Activated CD8-positive, alpha-beta memory T cell treated with anti-CD3 and anti-CD28 coated beads, Interleukin-2, amount 50 U/mL, for 48 hours (primary cell): ENCODE measurements at places on chromosomes 7 and 10.

DNA sequence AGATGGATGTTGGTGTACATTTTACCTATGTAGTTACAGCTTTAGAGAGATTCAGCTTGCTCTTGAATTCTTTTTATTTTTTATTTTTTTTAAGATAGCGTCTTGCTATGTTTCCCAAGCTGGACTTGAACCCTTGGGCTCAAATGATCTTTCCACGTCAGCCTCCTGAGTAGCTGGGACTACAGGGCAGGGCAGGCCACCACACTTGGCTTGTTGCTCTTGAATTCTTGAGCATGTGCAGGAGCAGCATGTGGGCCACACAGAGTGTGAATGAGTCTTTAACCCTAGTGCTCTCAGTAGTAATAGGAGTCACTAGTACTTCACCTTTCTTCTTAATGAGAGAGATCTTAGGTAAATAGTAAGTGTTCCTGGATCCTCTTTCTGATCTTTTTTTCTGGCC is 26.7 kb upstream of the CYCS start:
- DNase-seq: no peak

- DNase-seq: no peak
These were observed 62.0 kb downstream of the CUBN start for GRCh38 chr10:17067376-17068264.

DNA sequence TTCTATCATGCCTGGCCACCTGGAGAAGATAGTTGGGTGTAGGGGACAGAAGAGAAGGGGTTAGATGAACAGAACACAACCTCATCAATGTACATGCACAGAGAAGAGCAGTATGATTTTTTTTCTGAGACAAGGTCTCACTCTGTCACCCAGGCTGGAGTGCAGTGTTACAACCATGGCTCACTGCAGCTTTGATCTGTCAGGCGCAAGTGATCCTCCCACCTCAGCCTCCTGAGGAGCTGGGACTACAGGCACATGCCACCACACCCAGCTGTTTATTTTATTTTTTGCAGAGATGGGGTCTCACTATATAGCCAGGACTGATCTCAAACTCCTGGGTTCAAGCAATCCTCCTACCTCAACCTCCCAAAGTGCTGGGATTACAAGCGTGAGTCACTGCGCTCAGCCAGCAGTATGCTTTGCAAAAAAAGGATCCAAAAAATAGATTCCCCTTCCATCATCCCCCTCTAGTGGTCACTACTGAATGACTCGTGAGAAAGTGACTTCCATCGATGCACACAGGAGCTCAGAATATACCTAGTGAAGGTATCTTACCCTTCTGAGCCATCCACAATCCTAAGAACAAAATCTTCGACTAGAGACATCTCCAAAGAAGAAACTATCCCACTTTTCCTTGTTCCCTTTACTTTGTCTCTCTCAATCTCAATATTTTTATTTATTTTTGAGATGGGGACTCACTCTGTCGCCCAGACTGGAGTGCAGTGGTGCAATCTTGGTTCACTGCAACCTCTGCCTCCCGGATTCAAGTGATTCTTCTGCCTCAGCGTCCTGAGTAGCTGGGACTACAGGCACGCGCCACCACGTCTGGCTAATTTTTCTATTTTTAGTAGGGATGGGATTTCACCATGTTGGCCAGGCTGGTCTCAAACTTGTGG is 21.0 kb downstream of the ZCWPW1 start:
- no peak for DNase-seq

DNA sequence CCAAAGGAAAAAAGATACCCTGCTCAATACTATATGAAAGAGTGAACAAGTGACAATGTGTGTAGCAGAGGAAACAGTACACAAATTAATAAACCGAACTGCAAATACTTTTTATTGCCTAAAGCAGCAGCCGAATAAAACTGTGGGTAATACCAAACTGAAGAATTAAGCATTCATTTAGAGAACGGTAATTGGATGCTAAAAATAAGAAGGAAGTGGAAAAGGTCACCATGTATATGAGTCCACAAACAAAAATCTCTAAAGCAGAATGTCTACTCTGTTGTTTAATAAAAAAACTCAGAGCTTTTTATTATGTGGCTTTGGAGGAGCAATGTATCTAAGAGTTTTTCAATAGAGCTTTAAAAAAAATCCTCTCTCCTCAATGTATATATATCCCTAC is 87.9 kb downstream of the ETV1 start:
- no peak for DNase-seq

- no peak for DNase-seq
These were observed 154.8 kb downstream of the GRK5 start for GRCh38 chr10:119362122-119362521.

DNA sequence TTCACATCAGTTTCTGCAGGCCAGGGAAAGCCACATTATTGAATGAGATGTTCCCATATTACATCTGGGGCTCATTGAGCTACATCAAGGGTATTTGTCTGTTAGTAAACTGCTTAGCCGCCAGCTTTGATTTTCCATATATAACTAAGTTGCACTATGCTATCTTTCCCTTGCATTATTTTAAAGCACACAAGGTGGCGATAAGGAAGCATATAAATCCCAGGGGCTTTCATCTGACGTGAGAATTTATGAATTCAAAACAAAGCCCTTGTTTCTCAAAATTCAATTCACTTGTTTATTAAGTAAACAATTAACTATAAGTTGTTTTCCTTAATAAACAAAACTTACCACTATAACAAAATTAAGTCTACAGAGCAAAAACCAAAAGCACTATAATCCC is 334.1 kb upstream of the TPK1 start:
- DNase-seq: no peak

DNA sequence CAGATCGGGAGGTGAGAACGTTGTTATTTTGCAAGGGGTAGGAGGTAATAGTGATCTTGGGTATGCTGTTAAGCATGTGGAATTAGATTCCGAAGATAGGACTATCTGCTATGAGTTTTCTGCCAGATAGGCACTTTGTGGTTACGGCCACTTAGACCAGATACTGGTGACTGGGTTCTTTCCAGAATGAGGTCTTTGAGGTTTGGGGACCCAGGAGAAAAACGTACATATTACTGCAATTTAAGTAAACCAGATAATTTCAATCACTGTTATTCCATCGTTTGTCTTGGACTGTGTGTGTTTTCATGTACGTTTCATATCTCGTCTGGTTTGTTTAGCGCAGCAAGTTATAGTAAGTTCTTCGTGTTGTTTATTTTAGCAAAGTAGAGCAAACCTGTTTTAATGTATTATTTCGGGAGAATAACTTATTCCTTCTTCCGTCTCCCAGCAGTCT is 312 bp downstream of the ARL4A start:
- DNase-seq: no peak

DNA sequence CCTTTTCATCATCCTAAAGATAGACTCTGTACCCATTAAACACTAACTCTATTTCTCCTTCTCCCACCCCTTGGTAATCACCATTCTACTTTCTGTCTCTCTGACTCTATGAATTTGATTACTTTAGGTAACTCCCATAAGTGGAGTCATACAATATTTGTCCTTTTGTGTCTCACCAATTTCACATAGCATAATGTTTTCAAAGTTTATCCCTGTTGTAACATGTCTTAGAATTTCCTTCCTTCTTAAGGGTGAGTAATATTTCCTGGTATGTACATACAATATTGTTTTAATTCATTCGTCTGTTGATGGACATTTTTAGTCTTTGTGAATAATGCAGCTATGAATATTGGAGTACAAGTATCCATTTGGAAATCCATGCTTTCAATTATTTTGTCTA is 50.9 kb upstream of the CDCA7L start:
- no peak for DNase-seq

GRCh38 chr7:36728143-36728542 is 3.8 kb upstream of the AOAH start:
- DNase-seq: no peak

- no peak for DNase-seq
These were observed 66.4 kb downstream of the KAT6B start for GRCh38 chr10:74892839-74893238.

GRCh38 chr7:38934051-38934450 is 25.1 kb upstream of the VPS41 start:
- no peak for DNase-seq

DNA sequence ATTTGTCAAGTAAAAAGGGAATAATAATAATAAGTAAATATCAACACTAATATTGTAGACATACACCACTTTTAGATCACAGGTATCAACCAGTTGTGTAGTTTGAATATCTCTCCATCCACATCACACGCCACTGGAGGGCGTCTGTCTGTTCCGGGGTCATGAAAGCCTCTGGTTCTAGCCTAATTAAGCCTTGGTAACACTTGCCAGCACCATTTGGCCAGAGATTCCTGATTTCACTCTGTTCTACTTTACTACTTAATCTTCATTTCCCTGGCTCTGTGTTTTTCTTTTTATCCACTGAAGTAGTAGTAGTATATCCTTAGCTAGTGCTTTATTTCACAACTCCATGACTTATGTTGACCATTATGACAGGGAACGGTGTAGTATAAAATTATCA is 285.6 kb upstream of the POM121L12 start:
- no peak for DNase-seq

DNA sequence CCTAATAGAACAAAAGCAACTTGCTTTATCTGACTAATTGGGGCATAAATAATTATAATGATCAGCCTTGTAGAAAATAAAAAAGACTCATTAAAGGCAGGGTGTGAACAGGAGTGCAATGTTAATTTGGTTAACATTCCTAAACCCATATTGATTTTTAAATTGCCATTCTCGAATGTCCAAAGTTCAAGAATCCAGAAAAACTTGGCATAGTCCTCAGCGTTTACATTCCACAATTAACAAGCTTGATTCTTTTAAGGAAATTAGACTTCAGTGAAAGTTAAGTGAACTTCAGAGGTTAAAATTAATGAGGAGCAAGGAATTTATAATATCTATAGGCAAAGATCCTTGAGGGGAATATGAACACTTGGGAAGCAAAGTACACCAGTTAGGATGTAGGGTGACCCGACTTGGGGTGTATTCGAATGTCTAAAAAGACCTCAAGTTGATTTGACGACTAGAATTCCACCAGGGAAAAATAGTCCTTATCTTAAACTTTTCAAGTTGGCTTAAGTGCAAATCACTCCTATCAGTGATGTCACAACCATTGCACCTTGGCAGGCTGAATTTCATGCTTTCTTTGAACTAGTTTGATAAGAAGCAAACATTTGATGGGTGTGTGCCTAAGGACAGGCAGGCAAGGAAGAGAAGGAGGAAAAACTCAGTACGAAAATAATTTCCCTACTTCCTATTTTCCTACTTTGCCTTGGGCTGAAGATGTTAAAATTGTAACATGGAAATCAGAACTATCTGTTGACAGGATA is 830.4 kb upstream of the COBL start:
- no peak for DNase-seq

- no peak for DNase-seq
These were observed 83.1 kb downstream of the CHN2 start for GRCh38 chr7:29277436-29278215.

GRCh38 chr7:36314491-36314890 is 75.2 kb upstream of the ANLN start:
- DNase-seq: peak; percentile 34

DNA sequence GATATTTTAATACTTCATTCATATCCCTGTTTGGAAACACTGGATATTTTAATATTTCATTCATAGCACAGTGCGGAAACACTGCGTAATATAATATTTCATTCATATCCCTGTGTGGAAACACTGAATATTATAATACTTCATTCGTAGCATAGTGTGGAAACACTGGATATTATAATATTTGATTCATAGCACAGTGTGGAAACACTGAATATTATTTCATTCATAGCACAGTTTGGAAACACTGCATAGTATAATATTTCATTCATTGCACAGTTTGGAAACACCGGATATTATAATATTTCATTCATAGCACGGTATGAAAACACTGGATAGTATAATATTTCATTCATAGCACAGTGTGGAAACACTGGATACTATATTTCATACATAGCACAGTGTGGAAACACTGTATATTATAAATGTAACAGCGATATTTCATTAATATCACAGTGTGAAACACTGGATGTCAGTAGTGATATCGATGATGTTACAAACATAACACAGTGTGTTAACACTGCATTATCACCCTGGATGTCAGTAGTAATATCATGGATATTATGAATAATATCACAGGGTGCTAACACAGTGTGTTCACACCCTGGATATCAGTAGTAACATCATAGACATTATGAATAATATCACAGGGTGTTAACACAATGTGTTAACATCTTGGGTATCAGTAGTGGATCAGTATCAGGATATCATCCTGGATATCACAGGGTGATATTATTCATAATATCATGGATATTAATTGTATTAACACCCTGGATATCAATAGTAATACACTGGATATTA is 2.9 kb upstream of the TMEM225B start:
- DNase-seq: no peak

- DNase-seq: no peak
These were observed 207.8 kb downstream of the GATA3 start for GRCh38 chr10:8262317-8262716.

- DNase-seq: no peak
These were observed 333 bp upstream of the DDC start for GRCh38 chr7:50565559-50565916.

DNA sequence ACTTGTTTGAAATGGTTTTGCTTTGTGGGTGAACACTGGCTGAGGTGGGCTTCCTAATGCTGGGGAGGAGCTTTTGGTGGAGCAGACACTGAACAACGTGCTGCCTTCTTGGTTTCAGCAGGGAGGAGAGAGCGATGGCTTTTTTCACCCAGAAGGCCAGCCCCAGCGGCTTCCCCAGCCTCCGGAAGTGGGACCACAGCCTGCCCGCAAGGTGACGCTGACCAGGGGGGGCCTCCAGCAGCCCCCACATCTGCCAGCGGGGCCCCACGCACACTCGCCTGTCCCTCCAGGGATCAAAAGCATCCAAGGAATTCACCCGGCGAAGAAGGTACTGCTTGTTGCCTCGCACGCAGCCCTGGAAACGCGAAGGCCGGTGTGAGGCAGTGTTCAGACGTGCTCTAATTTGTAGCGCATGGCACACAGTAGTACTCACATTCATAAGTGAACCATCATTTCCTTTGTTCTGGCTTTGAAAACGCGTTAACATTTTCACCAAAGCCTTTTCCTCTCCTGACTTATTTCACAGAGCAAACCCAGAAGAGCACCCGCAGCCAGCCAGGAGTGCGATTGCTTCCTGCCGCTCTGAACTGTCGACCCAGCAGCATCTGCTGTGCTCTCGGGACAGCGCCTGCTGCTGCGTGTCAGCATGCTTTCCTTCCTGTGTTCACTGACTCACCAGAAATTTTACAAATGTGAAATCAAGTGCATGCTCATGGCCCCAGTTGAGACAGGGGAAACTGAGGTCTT is 48.4 kb downstream of the SHH start:
- DNase-seq: peak; percentile 80

DNA sequence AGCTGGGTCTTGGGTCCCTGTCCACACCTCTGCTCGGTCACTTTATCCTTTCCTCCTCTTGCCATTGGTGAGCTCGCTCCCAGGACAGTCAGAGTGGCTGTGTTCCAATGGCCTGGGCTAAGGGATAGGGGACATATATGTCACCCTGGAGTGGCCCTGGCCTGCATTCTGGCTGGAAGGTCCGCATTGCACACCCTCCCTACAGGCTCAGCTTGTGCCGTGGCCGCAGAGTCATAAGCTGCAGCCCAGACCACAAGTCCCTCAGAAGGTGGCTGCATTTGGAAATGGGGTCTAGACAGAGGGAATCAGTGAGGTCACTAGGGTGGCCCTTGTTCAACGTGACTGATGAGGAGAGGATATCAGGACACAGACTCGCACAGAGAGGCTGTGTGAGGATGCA is 363.8 kb upstream of the SHH start:
- no peak for DNase-seq

- no peak for DNase-seq
These were observed 222.7 kb downstream of the CHCHD3 start for GRCh38 chr7:132859199-132859598.
